ENCODE measurements at places on chromosomes 5 and 9.

- no peak for DNase-seq
Observed at GRCh38 chr5:75324791-75325190, 12.2 kb upstream of the HMGCR start.

- no peak for DNase-seq
Observed at GRCh38 chr9:109776391-109776790, 3.6 kb upstream of the PALM2AKAP2 start.

GRCh38 chr5:58107704-58108103 lies 352.2 kb downstream of the PLK2 start:
- no peak for DNase-seq

DNA sequence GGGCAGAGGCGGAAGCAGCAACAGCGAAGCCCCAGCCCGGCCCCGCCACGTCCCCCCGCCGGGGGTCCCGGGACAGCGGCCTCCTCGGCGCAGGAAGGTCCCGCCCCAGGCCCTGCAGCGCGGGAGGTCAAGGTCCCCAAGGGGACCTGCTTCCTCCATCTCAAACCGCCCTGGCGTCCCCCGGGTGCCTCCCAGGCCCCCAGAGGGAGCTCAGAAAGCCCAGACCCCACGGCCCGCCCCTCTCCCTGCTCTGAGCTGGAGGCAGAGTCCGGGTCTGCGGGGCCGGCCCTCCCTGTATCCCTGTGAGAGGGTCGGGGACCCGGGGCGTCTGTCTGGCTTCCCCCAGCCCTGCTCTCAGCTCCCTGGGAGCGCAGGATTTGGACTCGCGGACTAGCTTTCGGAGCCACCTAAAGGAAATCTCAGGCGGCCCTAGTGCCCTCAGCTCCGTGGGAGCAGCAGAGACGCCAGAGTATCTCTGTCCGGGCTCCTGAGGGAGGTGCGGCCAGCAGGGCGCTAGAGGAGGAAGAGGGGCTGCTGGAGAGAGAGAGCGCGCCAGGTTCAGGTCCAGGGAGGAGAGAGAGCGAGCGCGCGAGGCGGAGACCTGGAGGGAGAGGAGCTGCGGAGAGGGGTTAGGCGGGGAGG lies 30.7 kb downstream of the EXOC3 start:
- DNase-seq: no peak

DNA sequence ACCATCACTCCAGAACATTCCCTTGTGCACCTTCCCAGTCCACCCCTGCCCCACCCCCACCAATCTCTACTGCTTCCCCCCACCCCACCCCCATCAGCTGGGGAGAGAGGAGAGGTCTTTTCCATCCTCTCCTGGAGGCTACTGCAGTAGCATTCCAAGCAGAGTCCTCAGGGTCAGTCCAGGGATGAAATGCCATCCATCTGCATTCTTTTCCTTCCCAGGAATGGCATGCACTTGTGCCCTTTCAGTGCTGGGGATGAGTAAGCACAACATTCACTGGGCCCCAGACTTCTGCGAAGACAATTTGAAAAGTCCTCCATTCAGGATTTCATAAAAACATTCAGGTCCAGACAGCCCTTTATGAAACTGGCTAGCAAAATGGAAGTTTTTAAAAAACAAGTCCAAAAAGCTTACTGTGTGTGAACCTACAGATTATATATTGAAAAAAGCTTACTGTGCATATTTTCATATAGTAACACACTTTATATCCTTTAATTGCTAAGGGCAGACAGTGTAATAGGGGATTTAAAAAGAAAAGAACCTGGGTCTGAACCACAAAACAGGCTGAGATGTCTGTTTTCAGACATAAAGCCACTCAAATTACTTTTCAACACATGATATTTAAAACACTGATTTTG lies 50.0 kb upstream of the GOLPH3 start:
- DNase-seq: peak; percentile 42

DNA sequence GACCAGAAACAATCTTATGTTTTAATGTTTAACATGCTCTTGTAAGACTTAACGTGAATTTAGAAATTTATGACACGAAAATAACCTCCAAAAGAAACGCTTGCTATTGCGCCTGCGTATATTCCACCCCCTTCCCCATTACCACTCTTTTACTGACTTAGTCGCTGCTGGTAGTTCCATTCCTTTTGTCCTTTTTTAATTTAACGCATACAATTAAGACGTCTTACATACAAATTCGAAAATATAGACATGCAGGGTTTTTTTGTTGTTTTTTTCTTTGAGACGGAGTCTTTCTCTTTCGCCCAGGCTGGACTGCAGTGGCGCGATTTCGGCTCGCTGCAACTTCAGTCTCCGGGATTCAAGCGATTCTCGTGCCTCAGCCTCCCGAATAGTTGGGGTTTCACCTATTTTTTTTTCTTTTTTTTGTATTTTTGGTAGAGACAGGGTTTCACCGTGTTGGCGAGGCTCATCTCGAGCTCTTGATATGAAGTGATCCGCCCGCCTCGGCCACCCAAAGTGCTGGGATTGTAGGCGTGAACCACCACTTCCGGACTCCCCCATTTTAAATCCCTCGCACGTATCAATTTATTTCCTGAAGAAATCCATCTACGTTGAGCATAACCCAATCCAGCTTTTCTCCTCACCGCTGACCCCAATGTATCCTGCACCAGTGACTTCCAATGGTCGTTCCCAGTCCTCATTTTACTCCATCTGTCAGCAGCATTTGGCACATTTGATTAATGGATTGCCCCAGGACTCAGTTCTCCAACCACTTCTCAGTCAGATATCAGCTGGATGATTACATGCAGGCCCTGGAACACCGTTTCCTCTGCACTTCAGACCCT lies 684 bp upstream of the MED7 start:
- no peak for DNase-seq

DNA sequence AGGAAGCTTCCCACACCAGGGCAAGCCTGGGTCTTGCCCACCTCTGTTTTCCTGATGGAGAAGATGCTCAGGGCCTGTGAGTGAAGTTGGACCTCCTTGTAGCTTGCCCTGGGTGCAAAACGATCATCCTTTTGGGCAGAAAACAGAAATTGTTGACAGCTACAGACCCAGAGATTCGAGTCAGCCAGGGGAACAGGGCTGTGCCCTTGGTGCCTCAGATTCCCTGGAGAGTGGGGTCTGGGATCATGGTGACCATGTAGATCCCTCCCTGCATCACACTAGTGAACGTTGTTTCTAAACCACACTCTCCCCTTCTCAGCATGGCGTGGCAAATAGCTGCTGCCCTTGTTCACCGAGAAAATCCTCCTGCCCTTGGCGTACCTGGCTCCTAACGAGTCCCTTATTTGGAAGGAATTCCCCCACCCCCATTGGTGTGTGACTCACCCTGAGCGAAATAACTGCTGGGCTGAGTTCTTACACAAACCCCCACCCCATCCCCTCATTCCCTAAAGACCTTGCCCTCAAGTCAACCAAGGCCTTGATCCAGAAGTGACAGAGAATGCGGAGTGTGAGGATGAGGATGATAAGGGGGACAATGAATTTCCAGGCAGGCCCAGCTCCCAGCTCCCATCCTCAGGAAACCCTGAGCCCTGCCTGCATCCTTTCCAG lies 1.1 kb upstream of the DCANP1 start:
- DNase-seq: peak; percentile 25

DNA sequence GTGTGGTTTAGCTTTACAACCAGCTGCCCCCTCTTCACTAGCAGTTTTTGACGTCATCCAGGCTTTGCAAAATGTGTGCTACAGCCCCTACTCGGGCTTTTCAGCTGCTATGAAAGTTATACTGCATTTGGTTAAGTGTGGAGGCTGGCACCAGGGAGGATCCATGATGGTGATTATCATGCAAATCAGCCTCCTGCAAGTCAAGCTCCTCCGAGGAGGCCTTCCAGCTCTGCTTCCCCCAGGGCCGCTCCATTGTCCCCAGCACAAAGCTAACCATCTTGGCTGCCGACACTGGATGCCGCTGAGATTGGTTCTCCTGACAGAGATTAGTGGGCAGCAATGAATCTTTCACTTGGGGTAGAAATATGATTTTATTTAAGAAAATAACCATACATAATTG lies 159.6 kb downstream of the NR2F1-AS1 start:
- peak; percentile 78 for DNase-seq

- DNase-seq: no peak
Observed at GRCh38 chr5:94240993-94241651, 377.3 kb downstream of the KIAA0825 start.

- DNase-seq: no peak
Observed at GRCh38 chr5:126103050-126103449, 320.2 kb upstream of the GRAMD2B start.

DNA sequence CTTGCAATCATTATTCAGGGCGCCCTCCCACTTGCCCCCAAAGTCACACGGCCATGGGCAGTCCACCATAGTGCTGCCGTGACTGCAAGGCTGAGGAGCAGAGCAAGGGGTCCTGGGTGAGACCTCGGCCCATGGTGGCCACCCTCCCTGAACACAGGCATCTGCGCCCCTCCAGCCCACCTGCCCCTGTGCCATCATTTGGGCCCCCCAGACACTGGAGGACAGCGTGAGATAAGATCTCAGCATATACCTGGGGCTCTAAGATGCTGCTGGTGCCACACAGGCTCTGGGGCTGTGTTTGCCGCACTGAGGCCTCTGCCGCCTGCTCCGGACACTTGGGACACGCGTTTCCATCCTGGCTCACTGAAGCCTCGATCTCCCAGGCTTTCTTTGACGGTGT lies 3.5 kb downstream of the TMEM250 start:
- DNase-seq: no peak

- DNase-seq: no peak
Observed at GRCh38 chr9:92208693-92209524, 84.6 kb downstream of the IARS1 start.
